A549 (cell line): ENCODE measurements at places on chromosomes 6 and 20.

DNA sequence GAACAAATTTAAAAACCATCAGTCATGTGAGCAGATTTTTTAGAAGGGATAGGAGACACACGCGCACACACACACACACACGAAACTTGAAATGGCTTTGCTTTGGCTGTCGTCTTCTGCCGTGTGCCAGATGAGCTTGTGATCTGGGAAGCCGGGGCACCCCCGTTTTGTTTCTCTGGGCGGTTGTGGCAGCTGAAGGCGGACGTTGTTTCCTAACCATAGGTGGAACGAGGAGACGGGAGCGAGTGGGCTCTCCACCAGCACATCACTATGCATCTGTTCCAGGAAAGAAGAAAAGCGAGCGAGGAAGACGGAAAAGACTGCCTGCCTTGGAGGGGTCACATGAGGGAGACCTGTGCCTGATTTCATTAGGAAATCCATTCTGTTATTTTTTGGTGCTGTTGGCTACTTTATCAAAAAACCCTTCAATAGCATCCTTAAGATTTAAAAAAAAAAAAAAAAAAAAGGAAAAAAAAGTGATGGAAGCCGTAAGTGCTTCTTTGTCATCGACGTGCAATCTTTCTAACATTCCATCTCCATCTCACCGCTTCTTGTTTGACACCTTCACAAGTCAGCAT, 142.1 kb downstream of the DTNBP1 start:
- DNase-seq: no peak

DNA sequence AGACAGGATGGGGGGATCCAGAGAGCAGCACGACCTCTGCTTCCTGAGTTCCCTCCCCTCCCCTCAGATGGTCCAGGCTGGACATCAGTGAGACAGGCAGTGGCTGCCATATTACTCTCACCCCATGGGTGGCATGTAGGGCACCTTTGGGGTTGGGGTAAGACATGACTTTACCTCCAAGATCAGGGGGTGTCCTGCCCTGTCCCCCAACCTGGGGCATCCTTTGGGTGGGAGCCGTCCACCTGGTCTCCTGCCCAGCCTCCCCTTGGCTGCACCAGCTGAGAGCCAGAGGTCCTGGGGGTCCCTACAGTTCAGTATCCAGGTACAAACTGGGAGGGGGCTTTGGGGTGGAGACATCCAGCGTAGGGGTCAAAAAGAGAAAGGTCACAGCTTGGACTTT, 48.7 kb upstream of the SLCO4A1 start:
- DNase-seq: no peak

- DNase-seq: peak; percentile 16
Measured at GRCh38 chr6:16183187-16183664, 54.3 kb downstream of the MYLIP start.

DNA sequence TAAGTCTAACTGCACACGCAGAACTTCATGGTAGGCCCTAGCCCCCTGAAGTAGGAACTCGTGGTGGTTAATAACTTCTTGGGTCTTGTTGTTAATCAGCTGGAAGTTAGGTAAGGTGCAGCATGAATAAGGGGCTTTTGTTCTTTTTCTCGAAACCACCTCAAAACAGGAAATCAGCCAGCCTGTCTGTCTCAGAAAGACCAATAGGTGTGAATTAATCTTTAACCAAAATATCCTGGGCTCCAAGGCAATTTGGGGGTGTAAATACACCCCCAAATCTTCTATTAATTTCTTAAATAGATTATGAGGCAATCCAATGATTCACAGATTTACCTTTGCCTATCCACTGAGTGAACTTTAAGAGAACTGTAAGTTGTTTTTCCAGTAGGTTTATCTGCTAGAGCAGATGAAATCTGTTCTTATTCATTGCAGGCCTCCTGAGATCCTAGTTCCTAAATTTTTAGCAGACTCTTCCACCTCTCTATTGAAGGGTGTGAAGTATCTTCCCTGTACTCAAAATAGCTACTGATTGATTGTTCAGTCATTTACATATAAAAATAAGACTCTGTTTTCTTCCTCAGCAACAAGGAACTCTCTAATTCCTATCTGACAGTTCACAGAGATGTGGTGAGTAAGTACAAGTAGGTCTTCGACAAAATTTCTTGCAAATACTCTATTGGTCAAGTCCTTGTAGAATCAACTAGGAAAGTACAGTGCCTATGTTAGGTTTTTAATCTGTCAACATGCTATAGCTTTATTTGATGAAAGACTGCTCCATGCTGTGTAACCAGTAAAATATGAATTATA, 427.1 kb upstream of the NOX3 start:
- no peak for DNase-seq

DNA sequence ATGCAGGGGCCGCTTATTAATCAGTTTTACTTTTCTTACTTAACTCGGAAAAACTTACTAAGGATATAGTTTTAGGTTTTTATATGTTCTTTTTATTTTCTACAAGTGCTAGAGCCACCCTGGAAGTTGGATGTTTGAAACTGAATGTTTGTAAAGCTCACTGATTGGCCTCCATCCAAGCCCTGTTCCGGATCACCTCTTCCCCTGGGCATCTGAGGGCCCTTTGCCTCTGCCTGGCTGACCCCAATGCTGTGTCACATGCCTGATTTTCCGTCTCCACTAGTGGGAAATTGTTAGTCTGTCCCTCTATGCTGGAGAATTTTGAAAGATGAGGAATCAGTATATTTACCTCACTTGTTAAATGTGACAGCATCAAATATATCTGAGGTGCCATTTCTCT, 79.3 kb downstream of the SLC35F1 start:
- no peak for DNase-seq

- DNase-seq: no peak
Measured at GRCh38 chr6:3280866-3281465, 22.2 kb downstream of the PSMG4 start.

DNA sequence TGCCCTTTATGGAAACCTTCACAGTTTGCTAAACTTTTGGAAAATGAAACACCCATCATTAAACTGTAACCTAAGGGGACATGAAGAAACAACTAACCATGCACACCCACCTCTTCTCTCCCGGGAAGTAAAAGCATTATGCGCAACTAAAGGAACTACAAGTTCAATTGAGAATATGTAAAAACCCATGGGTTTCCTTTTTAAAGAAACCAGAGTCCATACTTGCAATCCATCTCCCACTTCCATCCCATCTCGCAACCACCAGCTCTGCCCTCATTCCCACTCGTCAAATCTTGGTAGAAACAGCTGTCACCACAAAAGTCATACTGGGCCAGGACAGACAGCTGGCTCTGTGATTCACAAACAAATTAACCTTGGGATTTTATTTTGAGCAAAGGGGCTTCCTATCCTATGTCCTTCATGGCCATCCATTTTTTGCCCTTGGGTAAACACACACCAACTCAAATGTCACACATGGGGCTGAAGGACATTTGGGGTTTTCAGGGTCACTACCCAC, 81.5 kb downstream of the HAO1 start:
- DNase-seq: no peak

DNA sequence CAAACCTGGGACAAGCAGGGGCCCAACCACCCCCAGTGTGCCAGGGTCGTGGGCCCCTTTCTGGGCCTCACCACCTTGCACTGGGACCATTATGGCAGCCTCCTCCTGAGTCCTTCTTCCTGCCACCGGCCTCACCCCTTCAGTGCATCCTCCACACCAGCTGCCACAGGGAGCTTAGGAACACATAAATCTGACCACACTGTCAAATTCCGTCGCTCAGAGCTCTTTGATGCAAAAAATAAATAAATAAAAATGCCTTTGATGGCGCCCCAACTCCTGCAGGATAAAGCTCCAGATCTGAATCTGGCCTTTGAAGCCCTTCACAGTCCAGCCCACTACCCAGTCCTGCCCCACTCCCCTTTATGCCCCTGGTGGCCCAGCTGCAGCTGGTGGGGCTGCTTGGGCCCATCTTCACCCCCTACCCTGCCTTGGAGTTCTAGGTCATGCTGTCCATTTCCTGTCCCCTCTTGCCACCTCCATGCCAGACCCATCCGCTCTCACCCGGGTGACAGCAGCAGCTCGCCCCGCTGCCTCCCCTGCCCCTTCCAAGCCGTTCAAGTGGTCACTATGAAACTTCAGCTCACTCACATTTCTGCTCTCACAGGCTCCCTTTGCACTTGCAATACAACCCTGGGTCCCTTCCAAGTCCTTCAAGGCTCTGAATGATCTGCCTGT, 16.0 kb downstream of the MYH7B start:
- no peak for DNase-seq

GRCh38 chr6:42846505-42846904, 32.9 kb upstream of the RPL7L1 start:
- DNase-seq: no peak

- no peak for DNase-seq
Measured at GRCh38 chr6:47690214-47690613, 8.2 kb upstream of the ADGRF4 start.

GRCh38 chr6:113376847-113377165, 480.3 kb upstream of the MARCKS start:
- no peak for DNase-seq

DNA sequence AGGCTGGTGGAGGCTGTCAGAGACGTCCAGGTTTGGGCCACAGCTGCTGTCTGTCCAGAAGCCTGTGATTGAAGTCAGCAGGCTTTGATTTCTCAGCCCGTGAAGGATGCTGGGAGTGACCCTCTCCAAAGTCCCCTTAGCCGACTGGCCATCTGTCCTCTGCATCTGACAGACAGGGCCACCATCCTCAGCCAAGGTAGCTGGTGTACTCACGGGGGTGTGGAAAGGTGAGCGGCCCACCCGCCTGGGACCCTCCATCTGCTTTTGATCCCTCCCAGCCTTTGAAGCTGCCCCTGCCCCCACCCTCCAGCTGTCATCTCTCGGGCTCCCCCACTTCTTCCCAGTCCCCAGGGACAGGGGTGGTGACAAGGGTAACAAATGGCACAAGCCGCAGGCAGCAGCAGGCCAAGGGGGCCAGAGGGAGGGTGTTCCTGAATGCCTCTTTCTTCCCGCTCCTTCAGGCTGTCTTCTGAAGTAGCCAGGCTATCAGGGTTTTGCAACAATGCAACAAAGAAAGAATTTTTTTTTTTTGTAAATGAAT, 84.4 kb downstream of the EYA2 start:
- no peak for DNase-seq

- no peak for DNase-seq
Measured at GRCh38 chr20:9093218-9093957, 24.5 kb downstream of the PLCB4 start.

DNA sequence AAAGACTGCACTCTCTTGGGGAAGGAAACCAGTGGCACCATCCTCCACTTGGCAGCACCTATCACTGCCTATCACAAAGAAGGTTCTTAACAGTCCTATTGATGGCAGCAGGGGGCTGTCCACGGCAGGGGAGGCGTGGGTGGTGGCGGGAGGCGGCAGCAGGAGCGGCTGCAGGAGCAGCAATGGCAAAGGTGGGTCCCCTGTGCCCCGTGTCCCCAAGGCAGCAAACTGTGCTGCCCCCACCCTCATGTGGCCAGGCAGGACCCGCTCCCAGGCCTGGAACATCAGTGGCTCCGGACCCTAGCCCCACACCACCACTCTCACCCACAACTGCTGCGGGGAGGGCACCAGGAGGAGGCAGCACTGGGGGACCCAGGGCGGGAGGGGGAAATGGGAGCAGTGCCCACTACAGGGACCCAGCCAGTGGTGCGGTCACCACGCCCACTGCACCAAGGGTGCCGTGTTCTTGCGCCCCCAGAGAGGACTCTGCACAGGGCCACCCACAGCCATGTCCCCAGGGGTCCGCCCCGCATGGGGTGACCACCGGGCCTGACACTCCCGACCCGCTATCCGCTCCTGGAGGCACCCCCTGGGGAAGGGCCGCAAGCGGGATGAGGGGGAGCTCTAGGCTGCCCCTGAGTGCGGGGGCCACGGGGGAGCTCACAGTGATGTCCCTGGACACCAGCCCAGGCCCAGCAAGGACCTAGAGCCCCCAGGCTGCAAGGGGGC, 54.6 kb downstream of the GMDS start:
- DNase-seq: no peak

DNA sequence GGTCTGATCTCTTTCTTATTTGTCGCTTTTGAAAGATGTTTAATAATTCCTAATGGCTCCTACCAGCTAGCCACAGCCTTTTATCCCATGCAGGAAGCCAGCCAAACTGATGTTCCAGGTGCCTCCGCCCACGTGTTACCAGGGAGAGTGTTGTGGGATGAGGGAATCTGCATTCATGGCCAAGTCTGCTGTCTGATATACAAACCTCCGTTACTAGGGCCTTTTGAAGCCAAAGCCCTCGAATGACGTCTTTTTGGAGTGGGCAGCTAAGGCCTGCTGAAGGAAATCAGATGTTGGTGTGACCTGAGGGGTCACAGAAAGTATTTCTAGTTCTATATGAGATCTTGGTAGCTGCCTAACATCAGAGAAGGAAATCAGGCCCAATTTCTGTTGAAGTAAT, 21.3 kb downstream of the STK35 start:
- DNase-seq: no peak

- peak; percentile 55 for DNase-seq
Measured at GRCh38 chr20:22763257-22763906, 179.0 kb upstream of the FOXA2 start.

GRCh38 chr20:44678990-44679611, 27.6 kb upstream of the ADA start:
- DNase-seq: no peak

GRCh38 chr6:161401587-161402309, 127.9 kb upstream of the AGPAT4 start:
- DNase-seq: no peak

GRCh38 chr6:137637121-137637520, 142.9 kb upstream of the OLIG3 start:
- DNase-seq: no peak

- no peak for DNase-seq
Measured at GRCh38 chr20:10079964-10080363, 45.2 kb downstream of the ANKEF1 start.

DNA sequence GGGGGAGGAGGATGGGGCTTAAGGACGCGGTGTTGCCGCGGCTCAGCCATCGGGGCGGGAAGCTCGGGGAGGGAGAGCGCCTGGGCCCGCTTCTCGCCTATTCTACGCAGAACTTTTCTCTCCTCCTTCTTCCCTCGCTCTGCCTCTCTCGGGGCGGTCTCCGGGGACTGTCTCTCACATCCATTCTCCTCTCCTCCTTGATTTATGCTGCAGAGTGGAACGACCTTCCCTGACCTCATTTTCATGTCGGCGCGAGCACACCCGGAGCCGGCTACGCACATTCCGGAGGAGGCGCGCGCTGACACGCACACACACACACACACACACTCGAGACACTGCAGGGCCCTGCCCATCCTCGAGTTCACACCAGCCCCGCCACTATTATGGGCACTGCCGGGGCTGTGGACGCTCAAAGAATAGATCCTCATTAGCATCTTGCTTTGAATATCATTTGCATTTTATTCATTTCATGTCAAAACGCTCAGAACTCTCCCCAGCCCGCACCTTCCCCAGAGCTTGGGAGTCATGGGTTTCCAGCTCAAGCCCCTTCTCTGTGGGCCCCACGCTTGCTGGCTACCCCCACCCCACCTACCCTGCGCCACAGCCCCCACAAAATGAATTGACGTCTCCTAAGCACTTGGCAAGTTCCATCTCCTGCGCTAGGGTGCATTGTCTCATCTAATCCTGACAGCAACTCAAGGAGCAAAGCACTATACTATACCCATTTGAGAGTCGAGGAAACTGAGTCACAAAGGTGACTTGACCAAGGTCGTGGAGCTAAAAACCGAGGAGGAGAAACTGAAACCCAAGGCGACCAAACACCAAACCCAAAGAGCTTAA, 36.8 kb downstream of the NCR2 start:
- DNase-seq: no peak

GRCh38 chr20:22673467-22673866, 89.1 kb upstream of the FOXA2 start:
- DNase-seq: no peak
